Stimulated activated CD8-positive, alpha-beta memory T cell treated with anti-CD3 and anti-CD28 coated beads, Interleukin-7, amount 100 ng/mL, for 1 hour (primary cell): ENCODE measurements at places on chromosomes 5 and 9.

DNA sequence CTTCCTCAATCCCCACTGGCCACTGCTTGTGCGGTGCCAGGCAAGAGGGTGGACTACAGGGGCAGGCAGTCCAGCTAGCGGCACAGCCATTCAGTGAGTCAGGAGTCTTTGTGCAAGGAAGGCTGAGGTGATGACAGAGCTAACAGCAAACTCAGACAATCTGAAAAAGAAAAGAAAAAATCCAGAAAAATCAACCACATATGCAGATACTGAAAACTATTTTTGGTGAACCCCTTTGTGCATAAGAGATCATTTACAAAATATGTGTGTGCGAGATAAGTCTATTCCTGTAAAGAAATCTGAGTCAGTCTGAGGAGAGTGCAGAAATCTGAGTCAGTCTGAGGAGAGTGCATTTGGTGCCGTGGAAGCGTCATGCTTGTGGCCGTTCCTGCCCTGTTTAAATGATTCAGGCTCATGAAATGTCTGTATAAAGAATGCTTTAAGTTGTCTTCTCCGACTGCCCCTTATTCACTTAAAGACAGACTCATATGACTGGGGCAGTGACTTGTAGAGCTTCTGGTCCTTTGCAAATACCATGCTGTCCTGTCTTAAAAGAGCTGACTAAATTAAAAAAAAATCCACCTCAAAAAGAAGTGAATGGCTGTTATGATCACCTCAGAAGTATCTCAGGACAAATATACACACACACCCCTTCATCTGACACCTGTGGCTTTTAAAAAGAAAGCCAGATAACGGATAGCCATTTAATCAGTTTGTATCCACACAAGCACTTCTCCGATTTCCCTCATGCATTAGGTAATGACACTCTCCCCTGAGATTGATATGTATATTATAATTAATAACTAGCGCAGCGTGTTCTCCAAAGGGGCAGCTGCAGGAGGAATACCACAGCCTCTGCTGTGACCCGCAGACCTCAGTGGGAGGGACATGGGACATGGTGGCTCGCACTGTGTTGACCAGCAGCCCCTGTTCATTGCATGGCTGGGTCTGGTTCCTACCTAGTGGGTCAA, 47.3 kb downstream of the TRIO start:
- DNase-seq = no peak

- DNase-seq = no peak
These were observed 89.6 kb upstream of the BNC2 start for GRCh38 chr9:16960084-16960483.

GRCh38 chr5:143752165-143752850, 59.7 kb upstream of the HMHB1 start:
- DNase-seq = no peak

DNA sequence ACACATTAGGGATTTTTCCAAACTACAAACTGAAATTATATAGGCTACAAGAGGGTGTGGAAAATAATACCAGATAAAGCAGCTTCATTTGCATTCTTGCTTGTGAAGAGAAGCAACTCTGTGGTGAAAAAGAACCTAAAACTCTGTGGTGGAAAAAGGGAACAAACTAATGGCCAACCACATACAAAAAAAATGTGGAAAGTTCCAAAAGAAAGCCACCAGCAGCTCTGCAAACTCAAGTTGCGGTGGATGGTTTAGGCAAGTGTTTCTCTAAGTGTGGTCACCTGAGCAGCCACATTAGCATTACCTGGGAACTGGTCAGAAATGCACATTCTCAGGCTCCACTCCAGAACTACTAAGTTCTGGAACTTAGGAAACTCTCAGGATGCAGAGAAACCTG, 586.4 kb downstream of the ACTL7B start:
- DNase-seq = no peak
